Ovary (tissue), 10 donors: ENCODE measurements at places on chromosomes 2 and 18. TPM values are rescaled to one million over a fixed set of nuclear protein-coding genes. Genes with fewer than 3 reads are reported as not detected.

DNA sequence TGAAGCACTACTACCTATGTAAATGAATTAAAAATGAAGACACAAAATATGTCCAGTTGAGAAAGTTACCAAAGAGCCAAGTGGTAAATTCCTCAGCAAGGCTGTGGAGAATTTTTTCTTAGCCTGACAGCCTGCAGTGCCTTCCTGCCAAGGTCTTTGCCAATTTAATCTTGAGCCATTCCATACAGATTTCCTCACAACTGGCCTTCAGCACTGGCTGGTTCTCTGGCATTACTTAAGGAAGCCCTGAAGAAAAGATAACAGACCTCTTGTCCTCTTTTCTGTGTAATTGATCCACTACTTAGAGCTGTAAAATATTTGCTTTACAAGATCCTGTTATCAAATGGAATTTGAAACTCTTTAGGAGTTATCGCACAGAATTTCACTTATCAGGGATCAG lies 334.2 kb upstream of the LRRTM1 start:
- DNase-seq = no peak

GRCh38 chr2:171318463-171318934 lies 115.3 kb downstream of the METTL8 start:
- no peak for DNase-seq

DNA sequence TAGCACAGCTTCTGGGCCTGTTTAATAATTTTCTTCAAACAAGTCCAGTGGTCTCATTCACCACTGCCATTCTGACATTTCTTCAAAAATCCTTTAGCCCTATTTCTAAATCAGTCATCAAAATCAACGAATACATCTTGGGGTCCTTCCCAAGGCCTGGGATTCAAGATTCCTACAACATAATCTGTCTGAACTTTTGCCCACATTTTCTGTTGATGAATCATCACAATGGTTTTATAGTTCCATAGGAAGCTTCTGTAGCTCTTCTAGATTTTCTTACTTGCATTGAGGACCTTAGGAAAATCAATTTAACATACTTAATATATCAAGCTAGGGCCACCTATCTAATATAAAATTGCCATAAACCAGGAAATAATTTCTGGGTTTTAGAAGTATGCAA lies 811.8 kb upstream of the ACVR2A start:
- no peak for DNase-seq

GRCh38 chr2:208069186-208069585 lies 43.9 kb upstream of the PLEKHM3 start:
- no peak for DNase-seq

DNA sequence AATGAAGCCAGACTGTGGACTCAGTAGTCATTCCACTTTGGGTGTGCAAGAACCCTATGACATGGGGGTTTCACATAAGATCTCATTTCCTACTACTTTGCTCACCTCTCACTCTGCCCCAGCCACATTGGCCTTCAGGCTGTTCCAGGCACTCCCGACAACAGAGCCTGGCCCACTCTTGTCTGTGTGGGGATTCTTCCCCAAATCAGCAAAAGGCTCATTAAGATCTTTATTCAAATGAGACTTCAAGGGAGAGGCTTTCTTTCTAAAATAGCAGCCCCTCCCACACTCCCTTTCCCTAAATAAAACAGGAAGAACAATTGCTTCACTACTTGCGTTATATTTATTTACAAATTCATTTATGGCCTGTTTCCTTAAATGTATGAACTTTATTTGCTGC lies 3.5 kb upstream of the CDC42EP3 start:
- DNase-seq = no peak

DNA sequence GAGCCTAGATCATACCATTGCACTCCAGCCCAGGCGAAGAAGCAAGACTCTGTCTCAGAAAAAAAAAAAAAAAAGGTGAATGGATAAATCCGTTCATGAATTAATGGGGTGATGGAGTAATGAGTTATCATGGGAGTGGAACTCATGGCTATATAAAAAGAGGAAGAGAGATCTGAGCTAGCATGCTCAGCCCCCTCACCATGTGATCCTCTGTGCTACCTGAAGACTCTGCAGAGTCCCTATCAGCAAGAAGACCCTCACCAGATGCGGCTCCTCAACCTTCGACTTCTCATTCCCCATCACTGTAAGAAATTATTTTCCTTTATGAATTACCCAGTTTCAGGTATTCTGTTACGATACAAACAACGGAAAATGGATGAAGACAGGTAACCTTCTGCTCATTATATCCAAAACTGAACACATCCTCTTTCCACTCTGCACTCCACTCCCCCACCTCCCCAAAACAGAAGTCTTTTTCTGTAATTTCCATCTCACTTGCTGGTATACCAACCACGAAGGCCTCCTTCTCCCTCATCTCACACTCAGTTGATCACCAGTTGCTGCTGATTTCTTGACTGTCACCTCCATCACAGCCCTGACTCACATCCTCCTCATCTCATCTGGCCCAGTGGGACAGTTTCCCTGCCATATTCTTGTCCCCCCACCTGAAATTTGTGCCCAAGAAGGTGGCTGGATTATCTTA lies 8.8 kb downstream of the RETREG2 start:
- no peak for DNase-seq

DNA sequence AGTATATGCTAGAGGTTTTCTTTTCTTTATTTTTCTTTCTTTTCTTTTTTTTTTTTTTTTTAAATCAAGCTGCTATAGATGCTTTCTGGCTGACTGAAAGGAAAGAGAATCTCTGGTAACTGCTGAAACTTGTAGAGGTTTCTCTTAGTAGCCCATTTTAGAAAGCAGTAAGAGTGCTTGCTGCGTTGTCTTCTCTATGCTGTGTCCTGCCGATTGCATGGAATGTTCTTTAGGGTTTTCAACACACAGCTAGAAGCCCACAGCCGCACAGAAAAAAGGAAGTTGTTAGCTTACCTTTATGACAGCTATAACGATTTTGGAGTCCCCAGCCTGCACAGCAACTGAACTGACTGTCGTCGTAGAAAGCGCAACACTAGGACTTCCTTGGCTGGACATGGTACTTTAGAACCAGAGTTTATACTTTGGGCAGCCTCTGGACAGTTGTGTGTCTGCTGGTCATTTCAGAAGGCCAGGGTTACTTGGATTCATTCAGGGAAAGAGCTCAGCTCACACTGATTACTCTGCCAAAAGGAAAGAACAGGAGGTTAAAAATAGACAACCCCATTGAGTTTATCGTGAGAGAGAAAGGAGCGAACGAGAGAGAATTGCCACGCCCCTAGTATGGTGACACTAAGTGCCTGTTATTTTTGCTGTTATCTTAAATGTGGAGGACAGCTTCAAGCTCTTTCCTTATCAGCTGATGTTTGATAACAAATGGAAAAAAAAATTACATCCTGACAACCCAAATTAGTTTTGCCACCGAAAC lies at the start of gene CCDC141:
Gene CCDC141 (minus strand): TSS at position 592 of the 766 bp plus-strand sequence. CDS start 196 bp downstream, at position 396.
- DNase-seq = no peak

- DNase-seq = no peak
Observed at GRCh38 chr2:84908948-84909713, 3.7 kb downstream of the TMSB10 start.

- no peak for DNase-seq
Observed at GRCh38 chr2:101517758-101518271, 42.9 kb upstream of the RFX8 start.

DNA sequence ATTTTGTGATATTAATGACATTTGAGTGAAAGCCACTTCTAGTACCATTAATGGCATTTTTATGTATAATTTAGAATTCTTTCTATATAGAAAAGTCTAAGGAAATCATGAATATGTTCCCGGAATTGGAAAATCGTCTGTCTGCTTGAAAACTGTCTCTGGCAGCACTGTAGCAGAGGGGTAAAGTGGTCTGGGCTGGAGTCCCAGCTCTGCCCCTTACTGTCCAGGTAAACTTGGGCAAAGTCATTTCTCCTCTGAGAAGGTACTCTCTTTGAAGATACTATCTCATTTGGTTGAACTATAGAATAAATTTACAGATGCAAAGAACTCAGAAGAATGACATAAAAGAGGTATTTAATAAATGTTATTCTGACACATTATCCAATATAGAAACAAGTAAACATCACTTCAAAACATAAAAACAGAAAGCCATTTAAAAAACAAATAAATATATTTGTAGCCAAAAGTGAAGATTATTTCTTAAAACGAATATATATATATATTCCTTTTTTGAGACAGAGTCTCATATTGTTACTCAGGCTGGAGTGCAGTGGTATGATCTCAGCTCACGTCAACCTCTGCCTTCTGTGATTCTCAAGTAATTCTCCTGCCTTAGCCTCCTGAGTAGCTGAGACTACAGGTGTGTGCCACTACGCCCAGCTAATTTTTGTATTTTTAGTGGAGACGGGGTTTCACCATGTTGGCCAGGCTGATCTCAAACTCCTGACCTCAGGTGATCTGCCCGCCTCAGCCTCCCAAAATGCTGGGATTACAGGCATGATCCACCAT lies 149.8 kb upstream of the ITGA4 start:
- DNase-seq = no peak

DNA sequence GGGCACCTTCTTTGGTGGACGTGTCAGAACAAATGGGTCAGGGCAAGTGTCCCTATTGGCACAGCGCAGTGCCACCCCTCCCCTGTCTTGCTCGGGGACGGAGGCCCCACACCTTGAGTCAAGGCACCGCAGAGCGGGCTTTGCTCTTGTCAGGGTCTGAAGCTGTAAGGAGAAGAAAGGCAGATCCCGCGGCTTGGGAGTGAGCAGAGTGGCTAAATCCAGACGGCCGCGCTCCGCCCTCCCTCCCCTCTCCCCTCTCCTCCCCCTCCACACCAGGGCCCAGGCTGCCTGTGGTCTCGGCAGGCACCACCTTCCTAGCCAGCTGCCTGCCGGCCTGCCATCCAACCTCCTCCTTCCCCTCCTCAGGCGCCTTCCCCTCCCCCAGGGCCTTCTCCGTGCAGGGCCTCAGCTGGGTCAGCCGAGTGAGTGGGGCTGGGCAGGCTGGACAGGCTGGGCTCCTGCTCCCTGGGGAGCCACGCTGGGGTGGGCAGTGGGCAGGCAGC lies 25.8 kb downstream of the SPEG start:
- peak; percentile 84 for DNase-seq

DNA sequence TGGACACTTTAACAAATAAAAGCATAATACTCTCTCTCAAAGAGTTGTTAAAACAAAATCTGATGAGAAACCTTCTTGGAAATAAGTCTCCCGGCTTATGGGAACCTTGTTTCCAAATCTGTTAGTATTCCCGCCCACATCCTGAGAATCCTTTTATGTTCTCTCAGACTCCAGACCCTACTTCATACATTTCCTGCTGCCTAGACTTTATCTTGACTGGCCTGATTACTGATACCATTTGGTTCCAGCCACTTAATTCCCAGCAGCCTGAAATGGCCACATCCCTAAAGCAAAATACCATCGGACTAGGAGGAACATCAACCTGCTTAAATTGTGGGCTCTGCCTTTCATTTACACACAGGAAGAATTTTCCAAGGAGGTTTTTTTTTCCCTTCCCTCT lies 79.1 kb upstream of the CYP1B1 start:
- DNase-seq = no peak

GRCh38 chr2:120919771-120920453 lies 184.2 kb downstream of the GLI2 start:
- no peak for DNase-seq

- DNase-seq = no peak
Observed at GRCh38 chr2:217222309-217222910, 362.5 kb upstream of the TNP1 start.

DNA sequence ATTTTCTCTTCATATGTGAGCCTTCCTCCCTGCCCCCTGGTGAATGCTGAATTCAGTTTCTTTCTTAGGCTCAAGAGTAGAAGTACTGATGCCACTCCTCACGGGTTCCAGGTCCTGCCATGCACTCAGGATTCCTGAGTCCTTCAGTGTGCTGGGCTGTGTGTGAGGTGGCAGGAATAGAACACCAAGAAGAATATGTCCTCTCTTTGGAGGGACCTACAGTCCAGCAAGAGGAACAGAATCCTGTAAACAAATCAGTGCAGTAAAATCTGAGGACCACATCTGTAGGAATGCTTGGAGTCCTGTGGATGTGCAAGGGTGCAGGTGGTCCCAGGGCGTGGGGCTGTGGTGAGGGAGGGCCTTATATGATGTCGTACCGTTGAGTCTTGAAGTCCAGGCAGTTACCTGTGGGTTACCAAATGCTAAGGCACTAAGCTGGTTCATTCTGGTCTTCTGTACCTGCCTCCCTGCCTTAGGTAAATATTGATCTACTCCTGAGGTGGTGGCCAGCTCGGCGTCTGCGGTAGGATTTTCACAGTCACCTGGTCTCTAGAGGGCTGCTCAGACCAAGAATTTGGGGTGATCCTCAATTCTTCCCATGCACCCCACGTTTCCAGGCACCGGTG lies 5.5 kb downstream of the ASAP2 start:
- DNase-seq = no peak

DNA sequence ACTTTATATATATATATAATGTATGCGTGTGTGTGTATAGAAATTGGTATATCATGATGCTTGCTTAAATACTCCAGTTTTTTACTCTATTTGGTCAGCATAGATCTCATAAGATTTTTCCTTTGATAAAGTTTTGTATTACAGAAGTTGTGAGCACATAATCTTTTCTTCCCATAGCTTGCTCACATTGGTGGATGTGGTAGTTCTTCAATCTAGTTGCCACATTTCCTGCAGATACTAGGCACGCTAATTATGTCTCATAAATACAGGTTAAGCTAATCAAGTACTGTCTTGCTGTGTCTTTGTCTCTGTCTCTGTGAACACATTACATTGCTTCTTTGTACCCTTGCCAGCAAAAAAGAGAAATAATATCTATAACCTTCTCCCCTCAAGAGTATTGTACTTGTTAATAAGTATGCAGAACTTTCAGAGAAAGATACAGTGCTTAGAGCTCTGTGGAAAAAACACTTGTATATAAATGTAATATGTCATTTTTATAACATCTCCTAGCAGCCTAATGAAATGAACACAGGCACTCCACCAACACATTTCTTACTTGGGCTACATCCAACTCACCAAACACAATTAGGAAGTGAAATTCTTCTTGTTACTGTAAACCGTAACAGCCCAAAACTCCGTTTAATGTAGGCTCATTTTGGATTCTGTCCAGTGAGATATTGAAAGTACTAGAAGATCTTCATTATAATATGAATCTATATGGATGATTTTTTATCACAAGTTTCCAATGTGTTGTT lies 306.7 kb upstream of the SLC8A1 start:
- no peak for DNase-seq

DNA sequence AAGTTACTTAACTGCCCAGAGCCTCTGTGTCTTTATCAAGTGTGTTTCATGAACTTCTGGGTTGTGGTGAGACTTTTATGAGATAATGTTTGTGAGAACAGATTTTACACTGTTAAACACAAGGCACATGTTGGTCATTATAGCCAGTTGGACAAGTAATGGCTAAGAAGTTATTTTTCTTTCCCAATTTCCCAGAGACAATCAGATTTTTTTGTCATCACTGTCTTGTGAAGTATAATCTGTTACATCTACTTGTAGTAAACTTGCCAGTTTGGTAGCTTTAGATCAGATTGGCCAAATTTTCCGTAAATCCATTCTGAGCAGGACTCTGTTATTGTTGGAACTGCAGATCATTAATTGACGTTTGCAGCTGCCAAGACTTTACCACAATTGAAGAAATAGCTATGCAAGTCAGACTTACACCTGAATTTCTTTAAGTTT lies 838.8 kb downstream of the SLC4A3 start:
- DNase-seq = no peak

SUPT7L gene
- total RNA-seq = 24.1 TPM

SFTPB gene
- 0.27 TPM for total RNA-seq

SKOR2 gene
- not detected for total RNA-seq

AQP12A gene
- not detected for total RNA-seq
